Urinary bladder (tissue), 4 donors: ENCODE measurements at places on chromosomes 11 and 22. TPM values are rescaled to one million over a fixed set of nuclear protein-coding genes. Genes with fewer than 3 reads are reported as not detected.

DNA sequence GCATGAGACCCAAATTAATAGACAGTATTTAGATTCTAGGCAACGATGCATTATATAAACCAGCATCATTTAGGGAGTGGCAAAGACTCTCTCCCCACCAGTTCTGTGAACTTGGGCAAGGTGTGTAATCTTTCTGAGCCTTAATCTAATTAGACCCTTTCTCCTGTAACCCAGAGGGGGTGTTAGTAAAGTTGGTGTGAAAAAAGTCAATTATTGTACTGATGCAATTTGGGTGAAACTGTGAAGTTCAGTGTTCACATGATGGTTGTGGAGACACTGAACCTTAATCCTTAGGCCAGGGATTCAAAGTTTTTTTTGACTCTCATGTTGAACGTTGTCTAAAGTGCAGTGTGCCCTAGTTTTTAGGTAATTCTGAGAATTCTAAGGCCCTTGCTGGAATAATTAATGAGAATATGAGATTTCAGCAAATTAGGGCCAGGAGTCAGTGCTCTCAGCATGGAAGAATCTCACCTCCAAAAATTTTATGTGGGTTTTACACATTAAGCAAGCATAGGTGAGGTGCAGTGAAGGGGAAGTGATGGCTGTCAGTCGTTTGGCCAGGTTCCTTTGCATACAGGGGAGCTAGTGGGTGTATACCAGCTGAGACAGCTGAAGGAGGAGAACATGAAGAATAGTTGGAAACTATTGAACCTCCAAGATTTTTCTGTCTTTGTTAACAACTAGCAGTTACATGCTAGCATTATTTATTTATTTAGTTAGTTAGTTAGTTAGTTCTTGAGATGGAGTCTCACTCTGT lies 94.2 kb downstream of the PTPRJ start:
- DNase-seq, result no peak

GRCh38 chr22:44677353-44677840 lies 24.6 kb upstream of the PRR5 start:
- DNase-seq, result no peak

DNA sequence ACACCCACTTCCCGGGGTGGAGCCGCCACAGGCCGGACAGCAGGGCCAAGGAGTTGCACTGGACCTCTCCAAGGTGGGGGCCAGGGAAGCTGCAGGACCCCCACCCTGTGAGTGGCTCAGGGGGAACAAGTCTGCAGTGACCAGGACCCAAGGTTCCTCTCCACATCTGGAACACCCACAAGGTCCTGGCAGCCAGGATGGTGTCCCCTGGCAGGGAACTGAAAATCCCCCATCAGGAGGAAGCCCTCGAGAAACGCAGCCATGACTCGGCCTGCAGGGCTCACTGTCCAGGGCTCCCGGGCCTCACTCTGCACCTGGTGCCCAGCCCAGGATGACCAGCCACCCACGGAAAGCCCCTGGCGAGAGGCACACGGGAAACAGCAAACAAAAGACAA lies 11.5 kb downstream of the RNH1 start:
- DNase-seq, result no peak

GRCh38 chr11:67238894-67239782 lies 27.1 kb upstream of the GRK2 start:
- DNase-seq, result no peak

GRCh38 chr11:105049481-105049880 lies 4.3 kb upstream of the CARD16 start:
- no peak for DNase-seq

- no peak for DNase-seq
Measured at GRCh38 chr11:12292766-12293165, 84.6 kb upstream of the PARVA start.

GRCh38 chr22:21834869-21835268 lies 32.6 kb downstream of the MAPK1 start:
- DNase-seq, result no peak

DNA sequence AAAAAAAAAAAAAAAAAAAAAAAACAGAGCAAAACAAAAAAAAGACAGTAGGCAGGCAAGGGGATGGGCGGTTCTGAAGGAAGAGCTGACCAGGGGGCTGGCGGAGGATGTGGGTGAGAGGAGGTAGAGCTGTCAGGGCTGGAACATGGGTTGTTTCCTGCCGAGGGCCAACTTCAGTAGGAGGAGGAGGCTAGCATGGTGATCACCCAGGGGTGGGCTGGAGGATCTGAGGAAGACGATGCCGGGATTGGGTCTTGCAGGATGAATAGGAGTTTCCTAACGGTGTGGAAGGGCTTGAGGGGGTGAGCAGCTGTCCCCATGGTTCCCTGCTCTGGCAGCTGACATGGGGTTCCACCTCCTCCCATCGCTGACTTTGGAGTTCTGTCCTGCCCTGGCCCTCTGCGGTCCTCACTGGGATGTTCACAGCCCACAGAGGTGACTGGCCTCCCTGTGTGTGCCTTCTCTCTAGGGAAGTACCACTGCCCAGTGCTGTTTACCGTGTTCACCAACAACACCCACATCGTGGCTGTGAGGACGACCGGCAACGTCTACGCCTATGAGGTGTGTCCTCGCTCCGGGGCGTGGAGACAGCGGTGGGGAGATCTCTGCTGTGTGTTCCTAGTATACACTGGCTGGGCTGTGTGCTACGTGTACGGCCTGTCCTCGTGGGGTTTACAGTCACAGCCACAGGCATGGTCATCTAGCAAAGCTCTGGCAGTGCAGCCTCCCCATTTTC lies 15.2 kb downstream of the PPIL2 start:
- no peak for DNase-seq

GRCh38 chr11:67638535-67639437 lies 777 bp downstream of the TBX10 start:
- no peak for DNase-seq

DNA sequence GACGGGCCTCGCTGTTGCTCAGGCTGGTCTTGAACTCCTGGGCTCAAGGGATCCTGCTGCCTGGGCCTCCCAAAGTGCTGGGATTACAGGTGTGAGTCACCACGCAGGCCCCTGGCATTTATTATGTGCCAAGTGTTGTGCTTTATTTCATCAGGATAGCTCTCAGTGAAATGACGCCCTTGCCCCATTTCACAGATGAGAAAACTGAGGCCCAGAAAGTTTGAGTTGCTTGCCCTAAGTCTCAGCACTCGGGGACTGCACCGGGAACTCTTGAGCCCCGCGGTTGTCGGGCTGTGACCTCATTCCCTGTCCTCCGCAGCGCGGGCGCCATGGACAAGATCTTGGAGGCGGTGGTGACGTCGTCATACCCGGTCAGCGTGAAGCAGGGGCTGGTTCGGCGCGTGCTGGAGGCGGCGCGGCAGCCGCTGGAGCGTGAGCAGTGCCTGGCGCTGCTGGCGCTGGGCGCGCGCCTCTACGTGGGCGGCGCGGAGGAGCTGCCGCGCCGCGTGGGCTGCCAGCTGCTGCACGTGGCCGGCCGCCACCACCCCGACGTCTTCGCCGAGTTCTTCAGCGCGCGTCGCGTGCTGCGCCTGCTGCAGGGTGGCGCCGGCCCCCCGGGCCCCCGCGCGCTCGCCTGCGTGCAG lies 7.3 kb downstream of the USP35 start:
- DNase-seq, result no peak

DNA sequence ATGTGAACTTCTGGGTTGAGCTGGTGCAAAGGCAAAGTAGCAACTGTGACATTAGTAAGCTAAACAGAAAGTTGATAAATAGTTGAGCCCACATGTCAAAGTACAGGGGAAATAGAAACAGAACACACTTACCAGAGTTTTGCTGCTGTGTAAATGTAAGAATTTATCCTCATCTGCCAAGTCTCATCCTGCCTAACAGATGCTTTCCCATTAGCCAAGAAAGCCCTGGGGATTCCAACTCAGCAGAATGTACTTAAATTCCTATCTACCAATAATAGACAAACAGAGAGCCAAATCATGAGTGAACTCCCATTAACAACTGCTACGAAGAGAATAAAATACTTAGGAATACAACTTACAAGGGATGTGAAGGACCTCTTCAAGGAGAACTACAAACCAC lies 7.3 kb upstream of the OR51A2 start:
- DNase-seq, result no peak

DNA sequence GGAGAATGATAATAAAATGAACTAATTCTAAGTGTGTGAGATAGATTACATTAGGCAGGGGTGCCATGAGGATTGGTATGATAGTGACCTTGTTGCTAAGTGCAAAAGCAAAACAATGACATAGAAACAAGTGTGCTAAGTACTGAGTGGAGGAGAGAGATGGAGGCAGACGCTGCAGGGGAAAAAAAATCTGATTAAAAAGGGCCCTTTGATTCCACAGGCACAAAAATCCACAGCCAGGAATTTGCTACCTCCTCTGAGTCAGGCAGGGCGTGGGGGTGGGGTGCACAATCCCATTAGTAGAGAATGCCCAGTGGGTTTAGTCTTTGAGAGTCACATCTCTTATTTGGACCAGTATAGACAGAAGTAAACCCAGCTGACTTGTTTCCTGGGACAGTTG lies at the start of gene CNTF:
TSS of gene CNTF (plus strand) at position 322 of the 400 bp plus-strand sequence. CDS start 88 bp downstream, outside the sequence.
- no peak for DNase-seq

DNA sequence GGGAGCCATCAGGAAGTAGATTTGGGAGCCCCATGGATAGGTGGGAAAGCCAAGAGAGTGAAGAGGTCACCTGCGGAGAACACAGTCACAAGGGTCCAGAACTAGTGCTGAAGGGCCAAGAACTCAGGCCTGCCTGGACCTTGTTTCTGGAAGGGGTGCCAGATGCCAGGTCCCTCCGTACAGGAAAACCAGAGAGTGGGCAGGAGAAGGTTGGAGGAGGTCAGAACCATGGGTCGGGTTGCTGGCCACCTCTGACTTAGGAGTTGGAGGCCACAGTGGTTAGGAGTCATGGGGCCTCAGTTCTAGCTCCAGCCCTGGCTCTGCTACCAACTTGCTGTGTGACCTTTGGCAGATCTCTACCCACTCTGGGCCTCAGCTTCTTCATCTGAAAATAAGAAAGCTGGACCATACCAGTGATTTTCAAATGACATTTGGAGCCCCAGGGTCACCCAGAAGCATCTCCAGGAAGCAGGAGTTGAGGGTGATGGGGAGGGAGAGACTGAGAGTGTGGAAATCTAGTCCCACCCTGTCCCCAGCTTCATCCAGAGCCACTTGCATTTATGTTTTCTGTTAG lies 20.8 kb upstream of the TUB start:
- DNase-seq, result no peak

DNA sequence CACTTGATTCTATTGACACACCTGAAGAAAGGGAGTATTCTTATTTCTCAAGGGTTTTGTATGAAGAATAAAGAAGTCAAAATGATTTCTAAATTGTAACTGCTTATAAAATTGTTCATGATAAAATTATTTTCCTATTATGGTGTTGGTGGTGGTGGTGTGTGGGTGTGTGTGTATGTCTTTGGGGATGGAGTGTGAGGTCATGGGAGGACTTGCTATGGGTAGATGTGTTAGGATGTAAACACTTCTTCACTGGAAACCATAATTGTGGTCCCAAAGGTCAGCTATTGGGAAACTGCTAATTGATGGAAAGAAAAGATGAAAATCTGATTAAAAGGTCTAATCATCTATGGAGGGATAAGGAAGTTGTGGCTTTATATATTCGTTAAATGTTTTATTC lies 5.1 kb downstream of the TRIM22 start:
- DNase-seq, result no peak

- DNase-seq, result no peak
Measured at GRCh38 chr11:93330446-93330984, at the start of gene DEUP1. TSS of gene DEUP1 (plus strand) at chr11:93330742. CDS start at chr11:93332260, 1,518 bp downstream.

DNA sequence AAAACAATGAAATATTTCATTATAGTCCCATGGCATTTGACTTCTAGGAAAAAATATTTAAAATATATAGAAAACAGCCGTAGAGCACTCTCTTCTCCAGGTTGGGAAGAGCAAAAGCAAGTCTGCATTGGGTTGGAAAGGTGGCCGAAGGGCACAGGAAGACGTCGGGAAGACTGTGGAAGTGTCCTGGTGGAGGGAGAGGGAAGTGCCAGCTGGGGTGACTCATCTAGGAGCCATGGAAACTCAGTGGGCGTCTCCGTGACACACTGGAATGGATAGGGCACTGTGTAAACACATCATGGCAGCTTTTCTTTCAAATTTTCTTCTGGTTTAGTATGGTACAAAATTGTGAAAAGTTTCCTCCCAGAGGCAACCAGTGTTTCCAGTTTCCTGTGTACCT lies 12.7 kb downstream of the GTPBP1 start:
- no peak for DNase-seq

DNA sequence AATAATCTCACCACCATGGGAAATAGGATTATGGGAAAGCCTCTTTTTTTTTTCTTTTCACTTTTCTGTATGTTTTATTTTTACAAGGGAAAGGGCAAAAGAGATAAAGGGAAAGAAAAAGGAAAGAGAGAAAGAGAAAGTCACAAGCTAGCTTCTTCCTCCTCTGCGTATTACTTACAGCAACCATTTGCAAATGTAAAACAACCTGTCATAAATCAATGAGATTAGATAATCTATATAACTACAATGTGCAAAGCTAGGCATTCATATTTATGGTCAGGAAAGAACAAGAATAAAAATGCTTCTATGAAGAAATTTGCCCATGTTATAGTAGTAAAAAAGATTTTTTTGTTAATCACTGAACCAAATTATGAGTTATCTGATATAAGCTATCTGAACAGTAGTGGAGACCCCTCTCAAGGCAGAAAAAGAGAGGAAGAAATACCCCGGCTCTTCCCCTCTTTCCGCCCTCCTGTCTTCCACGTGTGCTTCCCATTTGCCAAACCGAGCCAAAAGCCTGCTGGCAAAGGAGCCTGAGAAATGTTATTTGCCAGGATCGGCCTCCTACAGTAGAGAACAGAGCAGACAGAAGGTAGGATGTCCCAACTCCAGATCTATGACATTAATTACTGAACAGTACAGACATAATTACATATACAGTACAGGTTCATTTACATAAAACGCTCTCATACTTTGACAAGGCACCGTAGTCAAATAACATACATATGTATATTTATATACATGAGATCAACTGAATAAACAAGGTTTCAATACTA lies 50.2 kb downstream of the ARHGAP32 start:
- DNase-seq, result no peak

GRCh38 chr11:3021125-3021524 lies 29.0 kb upstream of the NAP1L4 start:
- DNase-seq, result no peak

GRCh38 chr11:77090373-77091111 lies 12.1 kb upstream of the OMP start:
- no peak for DNase-seq

DNA sequence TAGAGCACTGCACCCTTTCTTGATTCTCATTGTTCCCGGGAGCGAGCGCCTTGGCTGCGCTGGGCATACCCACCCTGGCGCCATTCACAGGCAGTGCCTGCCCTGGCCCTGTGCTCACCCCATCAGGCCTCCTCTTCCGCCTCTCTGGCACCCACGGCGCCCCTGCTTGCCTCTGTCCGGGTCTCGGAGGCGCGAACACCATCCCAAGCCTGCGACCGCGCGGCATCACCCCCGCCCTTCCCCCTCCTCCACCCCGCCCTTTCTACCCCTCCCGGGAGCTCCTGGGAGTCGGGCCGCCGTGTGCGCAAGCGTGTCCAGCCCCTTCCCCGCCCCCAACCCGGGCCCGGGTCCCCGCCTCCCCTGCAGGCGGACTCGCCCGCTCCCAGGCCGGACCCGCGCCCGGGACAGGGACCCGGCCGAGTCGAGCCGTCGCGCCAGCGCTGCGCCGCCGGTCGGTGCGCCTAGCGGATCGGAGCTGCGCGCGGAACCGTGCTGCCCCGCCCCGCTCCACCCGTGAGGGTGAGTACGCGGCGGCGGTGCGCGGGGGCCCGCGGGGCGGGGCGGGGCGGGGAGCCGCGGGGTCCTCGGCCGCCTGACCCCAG lies at the start of gene ST3GAL4:
TSS of gene ST3GAL4 (plus strand) at position 363 of the 602 bp plus-strand sequence. CDS start 50,470 bp downstream, outside the sequence.
- DNase-seq, result no peak

Gene TREH
- total RNA-seq, result not detected

Gene OR5B21
- not detected for total RNA-seq

Gene GAL3ST1
- total RNA-seq, result 0.63 TPM

Gene DGCR6
- 4.4 TPM for total RNA-seq
